CD14-positive monocyte (primary cell): ENCODE measurements at places on chromosomes 12 and 14. TPM values are rescaled to one million over a fixed set of nuclear protein-coding genes. Genes with fewer than 3 reads are reported as not detected.
A peak's percentile ranks its signal among the peaks of the same experiment; 100 is the strongest.

The KCNC2 gene
- polyA plus RNA-seq, result not detected

DNA sequence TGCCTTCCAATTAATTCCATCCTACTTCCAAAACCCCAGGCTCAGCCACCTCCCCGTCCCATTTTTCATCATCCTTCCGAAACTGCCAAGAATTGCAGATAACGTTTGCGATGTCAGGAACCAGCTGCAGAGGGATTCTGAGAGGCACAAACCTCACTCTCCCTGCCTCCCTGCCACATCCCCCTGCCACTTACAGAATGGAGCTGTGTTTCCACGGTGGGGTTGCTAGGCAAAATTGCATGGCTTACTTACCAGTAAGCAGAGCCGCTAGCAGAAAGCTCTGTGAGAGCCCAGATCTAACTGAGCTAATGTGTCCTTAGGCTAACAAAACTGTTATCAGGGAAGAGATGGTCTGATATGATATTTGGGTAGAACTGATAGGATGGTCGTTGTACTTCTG is 127.4 kb downstream of the KCNK10 start:
- DNase-seq, result no peak

The SERPINA12 gene
- polyA plus RNA-seq, result not detected in 2 replicates

GRCh38 chr12:12717586-12718380 is 615 bp downstream of the CDKN1B start:
- peak; percentile 62 for DNase-seq

GRCh38 chr12:3213188-3213587 is 136.0 kb downstream of the TSPAN9 start:
- no peak for DNase-seq

The ABCB9 gene
- 0.41 and 1.2 TPM in 2 replicates for polyA plus RNA-seq

The SPIC gene
- polyA plus RNA-seq, result not detected

DNA sequence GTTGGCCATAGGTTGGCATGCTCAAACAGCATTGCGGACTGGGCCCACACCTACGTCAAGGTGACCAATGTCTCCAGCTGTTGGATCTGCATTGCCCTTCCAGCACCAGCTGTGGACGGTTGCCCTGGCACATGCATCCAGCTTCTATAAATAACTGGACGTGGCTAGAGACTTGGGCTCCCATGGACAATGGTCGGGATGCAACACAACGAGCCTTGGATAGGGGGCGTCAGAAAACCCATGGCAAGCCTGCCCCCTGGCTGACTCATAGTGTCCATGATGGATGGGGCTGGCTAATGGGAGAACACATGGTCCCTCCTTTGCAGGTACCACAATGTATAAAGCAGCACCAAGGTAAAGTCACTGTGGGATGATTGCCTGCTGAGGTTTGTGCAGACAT is 331.6 kb upstream of the FAR2 start:
- no peak for DNase-seq

DNA sequence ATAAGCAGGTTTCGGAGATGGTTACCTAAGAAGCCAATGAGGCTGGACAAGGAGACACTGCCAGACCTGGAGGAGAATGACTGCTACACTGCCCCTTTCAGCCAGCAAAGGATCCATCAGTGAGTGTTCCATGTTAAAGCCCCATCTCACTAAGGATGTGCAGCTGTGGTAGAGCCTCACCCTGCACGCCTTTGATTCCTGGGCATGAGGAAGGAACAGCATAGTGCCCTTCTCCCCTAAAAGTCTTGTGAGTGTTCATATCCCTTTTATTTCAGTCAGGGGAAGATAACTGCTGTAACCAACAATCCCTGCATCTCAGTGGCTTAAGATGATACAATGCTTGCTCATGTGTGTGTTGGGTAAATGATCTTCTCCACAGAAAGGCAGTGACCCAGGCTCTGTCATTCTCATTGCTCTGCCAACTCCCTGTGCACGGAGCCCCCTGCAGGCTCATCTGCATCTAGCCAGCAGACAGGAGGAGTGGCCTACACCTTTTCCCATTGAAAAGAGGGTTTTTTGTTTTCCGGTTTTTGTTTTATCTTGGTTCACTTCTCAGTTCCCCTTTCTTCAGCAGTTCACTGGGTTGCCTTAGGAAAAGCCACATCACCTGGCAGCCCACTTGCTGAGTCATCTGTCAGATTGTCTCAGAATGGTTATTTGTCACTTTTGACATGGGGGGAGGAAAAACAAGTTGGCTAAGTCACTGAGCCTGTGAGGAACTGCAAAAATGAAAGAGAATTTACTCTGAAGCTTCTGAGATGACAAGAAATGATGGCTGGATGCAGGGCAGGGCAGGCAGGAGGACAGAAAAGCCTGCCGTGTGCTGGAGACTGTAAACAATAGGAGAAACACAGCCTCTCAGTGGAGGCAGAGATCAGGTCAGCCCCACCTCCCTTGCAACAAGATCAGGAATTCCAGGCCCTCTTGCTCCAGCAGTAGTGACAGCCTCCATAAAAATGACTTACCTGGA is 193.3 kb downstream of the ANO4 start:
- peak; percentile 15 for DNase-seq

DNA sequence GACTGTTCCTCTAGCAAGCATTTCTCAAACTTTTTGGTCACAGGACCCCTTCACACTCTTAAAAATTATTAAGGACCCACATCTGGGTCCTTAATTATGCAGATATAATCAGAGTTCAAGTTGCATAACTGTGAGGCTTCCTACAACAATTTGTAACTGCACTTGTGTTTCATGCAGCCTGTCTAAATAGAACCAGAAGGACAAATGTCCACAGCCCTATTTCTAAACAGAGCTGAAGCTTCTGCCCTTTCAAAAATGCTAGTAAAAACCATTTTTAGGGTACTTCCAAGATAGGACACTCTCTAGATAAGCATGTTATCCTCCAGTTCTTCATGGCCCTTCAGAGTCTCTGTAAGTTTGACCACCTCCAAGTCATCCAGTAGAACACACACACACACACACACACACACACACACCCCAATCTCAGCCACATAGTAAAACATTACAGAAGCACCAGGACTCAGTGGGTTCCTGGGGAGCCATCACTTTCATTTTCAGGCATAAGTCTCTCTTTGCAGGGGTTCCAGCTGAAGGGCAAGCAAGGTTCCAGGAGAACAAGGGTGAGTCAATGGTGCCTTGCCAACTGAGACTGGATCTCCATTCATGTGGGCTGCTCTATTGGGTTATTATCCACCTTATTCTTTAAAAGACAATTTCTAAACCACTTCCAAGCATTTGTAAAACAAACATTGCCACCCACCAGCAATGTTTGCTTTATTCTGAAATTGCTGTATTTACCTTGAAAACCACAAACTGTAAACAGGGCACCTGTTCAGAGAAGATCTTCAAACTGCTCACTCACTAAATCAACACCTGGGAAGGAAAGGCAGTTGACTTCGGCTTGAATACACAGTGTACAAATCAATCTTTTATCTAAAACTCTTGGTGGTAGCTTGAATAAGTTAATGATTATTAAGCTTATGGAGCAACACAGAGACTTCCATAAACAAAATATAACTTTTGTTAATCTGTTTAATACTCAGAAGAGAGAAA is 64.1 kb downstream of the ITPR2 start:
- no peak for DNase-seq

GRCh38 chr14:97602438-97603117 is 805.4 kb downstream of the VRK1 start:
- DNase-seq, result peak; percentile 3

DNA sequence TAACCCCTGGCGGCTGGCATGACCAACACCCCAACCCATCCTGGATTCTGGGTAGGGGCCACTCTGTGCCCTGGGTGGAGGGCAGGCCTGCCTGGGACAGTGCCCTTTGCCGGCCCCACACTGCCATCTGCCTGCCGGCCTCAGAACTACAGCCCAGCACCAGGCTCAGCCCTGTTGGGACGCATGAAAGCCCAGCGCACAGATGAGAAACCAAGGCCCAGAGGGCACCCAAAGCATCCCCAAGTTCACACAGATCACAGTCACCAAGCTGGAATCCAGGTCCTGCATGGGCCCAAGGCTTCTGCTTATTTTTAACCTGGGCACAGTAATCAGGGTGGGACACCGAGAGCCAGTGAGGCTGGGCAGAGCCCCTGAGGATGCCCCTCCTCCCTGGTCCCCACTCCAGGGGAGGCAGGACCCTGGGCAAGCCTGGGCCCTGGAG is 26.2 kb downstream of the RFLNA start:
- DNase-seq, result peak; percentile 69

The DYNLL1 gene
- 486 TPM for polyA plus RNA-seq

- no peak for DNase-seq
These were observed 127.2 kb downstream of the BCAT1 start for GRCh38 chr12:24821691-24822090.

The TSPAN8 gene
- not detected for polyA plus RNA-seq

- no peak for DNase-seq
These were observed 11.7 kb downstream of the FIGNL2 start for GRCh38 chr12:51836827-51837173.

DNA sequence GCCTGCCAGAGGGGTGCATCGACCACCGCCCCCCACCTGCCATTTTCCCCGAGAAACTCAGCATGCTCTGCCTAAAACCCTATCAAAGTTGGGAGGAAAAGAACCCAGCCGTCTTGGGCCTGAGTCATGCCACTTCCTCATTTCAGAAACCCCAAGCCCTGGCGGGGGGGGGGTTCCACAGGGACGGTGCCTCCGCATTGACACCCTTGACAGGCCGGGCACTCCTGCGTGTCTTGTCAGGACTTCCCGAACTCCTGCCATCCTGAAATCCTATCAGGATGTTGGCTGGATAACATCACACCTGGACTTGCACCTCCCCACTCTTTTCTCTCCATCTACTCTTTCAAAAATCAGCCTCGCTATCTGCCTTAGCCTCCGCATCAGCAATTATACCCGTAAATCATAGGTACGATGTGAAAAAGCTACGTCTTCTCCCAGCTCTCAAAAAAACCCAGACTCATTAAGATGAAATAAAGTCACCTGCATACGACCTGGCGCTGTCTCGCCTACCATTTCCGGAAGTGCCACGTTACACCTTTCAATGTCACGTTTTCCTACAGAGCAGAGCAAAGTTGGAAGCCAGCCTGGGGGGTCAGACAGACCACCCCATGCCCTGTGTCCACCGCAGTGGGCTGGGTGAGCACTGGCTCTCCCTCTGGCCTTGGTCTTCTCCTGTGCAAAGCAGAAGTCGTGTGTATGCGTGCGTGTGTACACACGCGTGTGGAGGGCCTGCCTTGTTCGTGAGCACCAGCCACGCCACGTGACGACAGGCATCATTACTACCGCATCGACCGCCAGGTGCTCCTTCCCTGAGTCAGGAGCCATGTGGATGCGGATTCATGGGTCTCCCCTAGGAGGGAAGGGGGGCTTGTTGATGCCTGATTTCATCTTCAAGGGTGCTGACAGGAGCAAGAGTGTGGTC is 96.7 kb downstream of the RFLNA start:
- peak; percentile 93 for DNase-seq

GRCh38 chr14:77039285-77040058 is 11.0 kb upstream of the IRF2BPL start:
- DNase-seq, result no peak

The TMEM253 gene
- polyA plus RNA-seq, result 0.05 and 0.06 TPM in 2 replicates

The GPD1 gene
- not detected for polyA plus RNA-seq

GRCh38 chr14:40447017-40447416 is 1014.8 kb upstream of the FBXO33 start:
- DNase-seq, result no peak

The LRP1 gene
- 10.5 TPM for polyA plus RNA-seq

The KCNH3 gene
- 1.3 TPM for polyA plus RNA-seq

The PPP1R3E gene
- polyA plus RNA-seq, result 0.81 TPM

- DNase-seq, result no peak
These were observed 30.0 kb upstream of the DCD start for GRCh38 chr12:54678131-54678530.

DNA sequence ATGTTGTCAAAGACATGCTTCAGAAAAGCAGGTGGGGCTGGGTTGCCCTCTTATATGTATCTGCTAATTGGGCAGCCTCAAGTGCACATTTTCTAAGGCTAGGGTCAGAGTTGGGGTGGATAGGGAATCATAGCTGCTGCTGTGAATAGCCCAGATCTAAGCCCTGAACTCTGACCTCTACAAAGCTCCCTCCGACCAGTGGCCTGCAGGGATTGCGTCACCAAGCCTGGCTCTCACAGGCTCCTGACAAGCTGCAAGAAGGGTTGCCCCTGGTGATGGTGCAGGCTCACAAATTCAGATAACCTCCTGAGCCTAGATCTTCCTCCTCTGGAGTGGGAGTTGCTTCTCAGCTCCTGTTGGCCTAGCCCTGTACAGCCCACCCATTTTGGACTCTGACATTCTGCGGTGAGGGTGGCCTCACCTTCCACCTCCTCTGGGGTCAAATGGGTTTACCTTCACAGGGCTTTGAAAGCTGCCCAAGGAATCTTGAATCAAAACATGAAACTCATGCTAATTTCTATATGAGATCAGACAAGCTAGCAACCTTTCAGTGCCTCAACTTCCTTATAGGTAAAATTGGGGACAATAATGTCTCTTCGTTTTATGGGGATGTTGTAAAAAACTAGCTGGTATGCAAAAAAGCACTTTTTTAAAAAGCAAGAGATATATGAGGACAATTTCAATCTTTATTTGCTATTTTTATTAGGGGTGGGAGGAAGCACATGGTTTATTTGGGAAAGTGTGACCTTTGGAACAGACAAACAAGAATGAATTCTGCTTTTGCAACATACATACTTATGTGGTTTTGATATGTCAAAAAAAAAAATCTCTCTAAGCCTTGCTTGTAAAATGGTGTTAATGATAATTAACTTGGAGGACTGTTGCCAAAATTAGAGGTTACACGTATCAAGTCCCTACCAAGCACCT is 4.9 kb upstream of the SUSD6 start:
- no peak for DNase-seq

The KRT72 gene
- polyA plus RNA-seq, result not detected

The LBHD2 gene
- not detected for polyA plus RNA-seq

DNA sequence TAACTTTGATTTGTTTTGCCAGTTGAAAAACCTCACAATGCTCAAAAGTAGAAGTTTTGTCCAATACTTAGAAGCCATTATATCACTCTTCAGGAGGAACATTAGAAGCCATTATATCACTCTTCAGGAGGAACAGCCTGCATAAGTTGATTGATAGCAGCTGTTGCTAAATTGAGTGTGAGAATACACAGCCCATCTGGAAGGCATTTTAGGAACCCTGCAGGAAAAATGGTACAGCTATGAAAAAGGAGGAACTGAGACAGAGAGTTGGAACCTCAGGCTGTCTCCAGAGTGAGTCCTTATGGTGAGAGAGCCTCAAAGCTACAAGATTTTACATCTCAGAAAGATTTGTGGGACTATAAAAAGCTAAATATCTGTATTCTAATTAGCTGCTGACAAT is 207.0 kb downstream of the MYRFL start:
- no peak for DNase-seq

DNA sequence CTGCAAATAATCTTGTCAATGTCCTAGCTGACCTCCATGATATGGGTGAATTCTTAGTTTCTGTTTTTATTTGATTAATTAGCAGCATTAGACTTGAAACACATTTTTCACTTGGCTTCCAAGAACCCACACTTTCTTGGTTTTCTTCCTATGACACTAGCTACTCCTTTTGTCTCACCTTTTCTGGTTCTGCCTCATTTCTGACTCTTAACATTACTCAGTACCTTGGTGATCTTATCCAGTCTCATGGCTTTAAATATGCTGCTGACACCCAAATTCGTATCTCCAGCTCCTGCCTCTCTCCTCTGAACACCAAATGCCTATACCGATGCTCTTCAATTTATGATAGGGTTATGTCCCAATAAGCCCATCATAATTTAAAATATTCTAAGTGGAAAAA is 32.0 kb upstream of the SSTR1 start:
- no peak for DNase-seq

The PTPRQ gene
- polyA plus RNA-seq, result not detected in 2 replicates

The NXPH4 gene
- 0.04 TPM in 1 of 2 replicates, not detected in the other for polyA plus RNA-seq

- DNase-seq, result no peak
These were observed 35.0 kb downstream of the ERH start for GRCh38 chr14:69363055-69363454.

The IAPP gene
- polyA plus RNA-seq, result not detected

The ZBTB42 gene
- 0.49 TPM for polyA plus RNA-seq

GRCh38 chr14:105385322-105385637 is 13.1 kb upstream of the TEX22 start:
- DNase-seq, result no peak
